ENCODE measurements at places on chromosomes 11 and 22.

DNA sequence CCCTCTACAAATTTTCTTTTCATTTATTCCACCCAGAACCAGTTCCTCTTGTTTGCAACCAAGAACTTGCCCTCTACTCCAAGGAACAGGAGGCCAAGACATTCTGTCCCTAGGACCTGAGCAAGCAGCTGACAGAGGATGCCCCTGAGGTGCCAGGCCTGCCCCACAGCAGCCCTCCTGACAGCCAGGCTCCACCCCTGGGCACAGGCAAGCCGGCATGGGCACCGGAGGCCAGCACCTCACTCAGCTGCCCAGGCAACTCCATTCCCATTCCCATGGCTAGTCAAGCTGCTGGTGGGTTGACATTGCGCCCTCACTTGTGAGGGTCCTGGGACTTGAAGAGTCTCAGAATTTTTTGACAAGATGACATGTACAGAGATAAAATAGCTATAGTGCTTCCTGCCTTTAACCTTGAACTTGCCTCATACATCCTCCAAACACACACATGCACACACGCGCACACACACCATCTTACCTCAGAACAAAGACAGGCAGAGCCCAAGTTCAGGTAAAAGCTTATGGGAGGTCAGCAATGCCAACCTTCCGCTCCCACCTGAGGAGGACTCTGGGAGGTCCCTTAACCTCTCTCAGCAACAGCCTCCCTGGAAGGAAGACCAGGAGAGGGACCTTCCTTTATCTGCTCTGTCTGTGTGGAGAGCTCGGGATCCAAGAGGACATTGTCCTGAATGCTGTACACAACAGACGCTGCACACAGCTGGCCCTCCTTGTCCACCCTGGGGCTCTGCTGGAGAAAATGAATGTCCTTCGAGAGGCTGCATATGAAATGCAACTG, 620.9 kb upstream of the CADM1 start:
- DNase-seq: no peak

DNA sequence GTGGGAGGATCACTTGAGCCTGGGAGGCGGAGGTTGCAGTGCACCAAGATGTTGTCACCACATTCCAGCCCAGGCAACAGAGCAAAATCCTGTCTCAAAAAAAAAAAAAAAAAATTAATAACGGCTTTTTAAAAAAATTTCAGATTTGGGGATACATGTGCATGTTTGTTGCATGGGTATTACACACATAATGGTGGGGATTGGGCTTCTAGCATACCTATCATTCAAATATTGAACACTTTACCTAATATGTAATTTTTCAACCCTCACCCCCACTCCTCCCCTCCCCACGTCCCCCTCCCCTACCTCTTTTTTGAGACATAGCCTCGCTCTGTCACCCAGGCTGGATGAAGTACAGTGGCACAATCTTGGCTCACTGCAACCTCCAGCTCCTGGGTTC, 40.1 kb downstream of the ABTB2 start:
- DNase-seq: no peak

DNA sequence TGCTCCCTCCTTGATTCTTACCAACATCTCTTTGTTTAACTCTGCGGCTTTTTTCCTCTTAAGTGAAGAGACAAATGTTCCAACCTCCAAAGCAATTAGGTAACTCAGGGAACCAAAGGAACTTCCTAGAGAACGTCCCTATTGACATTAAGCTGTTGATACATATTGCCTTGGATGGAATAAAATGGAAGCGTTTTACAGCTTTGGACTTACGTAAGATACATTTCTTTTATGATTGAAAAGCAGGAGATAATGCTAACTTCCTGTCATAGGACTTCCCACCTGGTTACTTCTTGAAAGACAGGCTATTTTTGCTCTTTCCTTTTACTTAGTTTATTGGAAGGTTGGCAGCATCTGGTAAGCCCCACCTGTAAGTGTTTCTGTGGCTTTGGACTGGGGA, 245.7 kb upstream of the CTSC start:
- no peak for DNase-seq

- DNase-seq: no peak
These were observed 1149.1 kb upstream of the RAG2 start for GRCh38 chr11:37747121-37747520.

- peak; percentile 48 for DNase-seq
These were observed 757 bp upstream of the HINFP start for GRCh38 chr11:119120639-119121007.

DNA sequence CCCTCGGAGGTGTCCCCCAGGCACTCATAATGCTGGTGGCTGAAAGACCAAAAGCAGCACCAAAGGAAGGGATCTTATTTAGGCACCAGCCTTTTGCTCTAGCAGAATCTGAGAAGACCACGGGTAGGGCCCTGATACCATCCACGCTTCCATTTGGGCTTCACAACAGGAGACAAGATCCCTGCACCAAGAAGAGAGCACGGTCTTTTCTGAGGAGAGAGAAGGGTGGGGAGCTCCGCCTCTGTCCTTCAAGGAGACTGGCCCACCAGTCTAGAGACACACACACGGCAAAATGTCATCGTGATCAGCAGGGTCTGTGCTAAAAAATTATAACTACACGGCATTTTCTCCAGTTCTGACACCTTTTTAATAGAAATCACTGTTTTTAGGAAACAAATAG, 9.8 kb downstream of the LARGE2 start:
- DNase-seq: no peak

GRCh38 chr11:15845261-15845660, 511.1 kb downstream of the SOX6 start:
- no peak for DNase-seq

DNA sequence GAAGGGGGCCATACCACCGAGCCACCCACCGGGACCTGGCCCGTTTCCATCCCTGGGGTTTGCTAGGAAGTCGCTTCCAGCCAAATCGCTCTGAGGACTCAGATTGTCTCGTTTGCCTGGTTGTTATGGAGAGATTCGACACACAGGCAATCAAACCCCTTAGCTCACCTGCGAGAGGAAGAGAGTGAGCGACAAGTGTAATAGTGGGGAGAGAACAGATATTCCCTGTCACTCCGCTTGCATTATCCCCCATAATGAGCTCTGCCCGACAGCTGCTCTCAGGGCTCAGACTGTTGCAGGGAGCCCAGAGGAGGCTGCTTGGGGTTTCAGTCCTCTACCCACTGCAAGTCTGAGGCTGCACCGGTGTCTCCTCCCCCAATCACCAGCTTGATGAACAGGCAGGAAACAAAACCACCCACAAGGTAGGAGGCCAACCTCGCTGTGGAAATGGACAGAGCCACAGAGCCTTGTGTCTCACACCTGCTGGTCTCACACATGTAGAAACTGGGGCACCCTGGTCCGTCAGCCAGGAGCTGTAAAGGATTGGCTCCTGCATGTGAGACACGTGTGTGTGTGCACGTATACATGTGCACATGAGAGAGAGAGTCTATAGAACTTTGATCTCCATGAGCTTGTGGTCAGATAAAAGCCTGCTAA, 351.1 kb downstream of the BUD13 start:
- DNase-seq: no peak

- no peak for DNase-seq
These were observed 8.1 kb upstream of the SLC35E4 start for GRCh38 chr22:30627471-30627870.

- peak; percentile 45 for DNase-seq
These were observed 34.1 kb downstream of the SERGEF start for GRCh38 chr11:17978553-17979287.

- DNase-seq: no peak
These were observed 53.5 kb upstream of the MYEOV start for GRCh38 chr11:69240332-69241074.

DNA sequence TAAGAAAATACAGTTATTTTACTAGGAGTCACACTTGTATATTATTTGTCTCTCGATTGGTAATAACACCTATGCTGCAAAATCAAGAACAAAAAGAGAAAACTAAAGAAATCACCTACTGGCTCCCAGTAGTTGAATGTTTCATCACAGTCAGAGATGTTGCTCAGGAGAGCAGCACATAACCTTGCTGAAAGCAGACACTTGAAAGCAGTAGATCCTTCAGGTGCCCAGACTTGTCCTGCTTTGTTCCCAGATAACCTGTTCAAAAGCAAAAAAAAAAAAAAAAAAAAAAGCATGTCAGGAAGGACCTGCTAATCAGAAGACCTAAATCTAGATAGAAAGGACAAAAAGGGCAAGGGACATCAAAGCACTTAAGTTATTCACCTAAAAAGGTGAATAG, 1.3 kb downstream of the ALG9 start:
- DNase-seq: no peak

GRCh38 chr11:128624269-128625175, 37.2 kb upstream of the ETS1 start:
- no peak for DNase-seq

GRCh38 chr11:134048028-134048427, 20.8 kb upstream of the JAM3 start:
- DNase-seq: peak; percentile 13

DNA sequence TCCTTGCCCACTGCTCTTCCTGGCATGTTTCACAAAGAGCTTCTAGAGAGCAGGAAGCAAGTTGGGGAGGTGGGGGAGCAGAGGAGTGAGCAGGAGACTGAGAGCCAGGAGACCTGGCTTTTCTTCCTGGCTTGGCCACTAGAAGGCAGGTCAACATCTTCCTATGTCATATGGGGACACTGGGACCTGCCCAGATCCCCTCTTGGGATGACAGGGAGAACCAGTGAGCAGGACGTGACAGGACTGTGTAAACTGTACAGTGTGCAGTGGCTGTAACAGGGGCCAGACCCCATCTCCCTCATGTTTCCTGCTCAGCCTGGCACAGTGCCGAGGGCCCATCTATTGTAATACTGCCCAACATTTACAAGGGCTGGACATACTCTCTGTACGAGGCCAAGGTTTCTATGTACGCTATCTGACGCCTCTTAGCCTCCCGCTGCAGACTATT, 29.4 kb downstream of the GDPD5 start:
- DNase-seq: no peak

GRCh38 chr11:89521294-89521693, 30.1 kb upstream of the NOX4 start:
- no peak for DNase-seq

DNA sequence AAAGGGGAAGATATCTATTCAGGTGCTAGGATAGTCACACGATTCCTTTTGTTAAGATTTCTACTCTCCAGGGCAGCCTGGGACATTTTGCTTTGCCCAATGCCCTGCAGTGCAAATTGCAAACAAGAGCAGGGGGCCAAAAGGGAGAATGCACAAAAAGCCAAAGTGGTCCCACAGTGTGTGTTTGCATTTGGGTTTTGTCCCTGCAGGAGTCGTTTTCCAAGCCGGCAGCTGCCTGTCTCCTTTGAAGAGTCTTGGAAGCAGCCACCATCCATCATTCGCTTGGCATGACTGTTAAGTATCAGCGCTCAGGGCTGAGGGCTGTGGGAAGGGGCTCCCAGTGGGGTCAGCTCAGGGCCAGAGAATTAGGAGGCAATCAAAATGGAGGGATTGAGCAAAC, 184.7 kb downstream of the MIAT start:
- no peak for DNase-seq

- peak; percentile 83 for DNase-seq
These were observed 16.4 kb upstream of the FGF4 start for GRCh38 chr11:69791276-69792180.

GRCh38 chr11:122071709-122072202, 44.3 kb downstream of the BLID start:
- DNase-seq: peak; percentile 23

- DNase-seq: no peak
These were observed 20.7 kb downstream of the ADAMTS15 start for GRCh38 chr11:130469181-130469580.

DNA sequence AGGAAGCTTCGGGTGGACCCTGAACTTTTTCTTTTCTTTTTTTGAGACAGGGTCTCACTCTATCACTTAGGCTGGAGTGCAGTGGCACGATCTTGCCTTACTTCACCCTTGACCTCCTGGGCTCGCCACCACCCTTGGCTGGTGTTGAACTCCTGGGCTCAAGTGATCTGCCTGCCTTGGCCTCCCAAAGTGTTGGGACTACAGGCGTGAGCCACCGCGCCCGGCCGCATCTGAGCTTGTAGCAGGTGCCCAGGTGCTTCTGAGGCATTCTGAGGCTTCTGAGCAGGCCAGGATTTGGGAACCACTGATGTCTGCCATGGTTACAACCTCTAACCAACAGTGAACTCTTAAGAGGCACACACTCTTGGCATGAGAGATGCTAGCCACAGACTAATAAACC, 5.1 kb downstream of the USP35 start:
- no peak for DNase-seq

DNA sequence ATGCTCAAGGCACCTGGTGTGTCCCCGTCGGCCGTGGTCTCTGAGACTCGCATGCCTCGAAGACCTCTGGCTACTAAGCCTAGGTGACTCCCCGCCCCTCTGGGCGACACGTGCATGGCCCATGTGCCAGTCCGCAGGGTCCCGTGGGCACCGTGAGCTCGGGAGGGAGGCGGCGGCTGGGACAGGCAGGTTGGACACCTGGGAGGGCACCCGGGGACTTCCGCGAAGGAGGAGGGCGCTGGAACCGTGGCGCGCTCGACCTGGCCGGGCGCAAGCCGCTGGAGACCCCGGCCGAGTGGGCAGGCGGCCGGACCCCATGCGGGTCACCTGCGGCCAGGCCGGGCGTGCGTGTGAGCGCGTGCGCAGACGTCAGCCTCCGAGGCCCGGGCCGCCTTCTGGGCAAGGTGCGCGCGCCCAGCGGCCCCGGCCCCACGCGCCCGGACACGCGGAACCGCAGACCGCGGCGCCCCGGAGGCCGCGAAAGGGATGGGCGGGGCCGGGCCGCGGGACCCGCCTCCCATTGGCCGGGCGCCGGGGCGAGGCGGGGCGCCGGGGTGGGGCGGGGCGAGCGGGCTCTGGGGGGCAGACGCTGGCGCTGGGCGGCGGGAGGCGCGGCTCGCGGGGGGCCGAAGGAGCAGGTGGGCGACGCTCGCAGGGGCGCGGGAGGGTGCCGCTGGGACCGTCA, 579 bp upstream of the RASD2 start:
- no peak for DNase-seq

GRCh38 chr11:59255281-59255680, 42.6 kb upstream of the MPEG1 start:
- DNase-seq: no peak

GRCh38 chr11:64124147-64124546, 41.8 kb downstream of the MACROD1 start:
- DNase-seq: no peak

GRCh38 chr11:15558513-15559181, 443.9 kb downstream of the INSC start:
- no peak for DNase-seq

GRCh38 chr11:2190657-2191471, 19.2 kb upstream of the TH start:
- no peak for DNase-seq

- DNase-seq: no peak
These were observed 82.1 kb downstream of the ARHGAP42 start for GRCh38 chr11:100769165-100769564.

DNA sequence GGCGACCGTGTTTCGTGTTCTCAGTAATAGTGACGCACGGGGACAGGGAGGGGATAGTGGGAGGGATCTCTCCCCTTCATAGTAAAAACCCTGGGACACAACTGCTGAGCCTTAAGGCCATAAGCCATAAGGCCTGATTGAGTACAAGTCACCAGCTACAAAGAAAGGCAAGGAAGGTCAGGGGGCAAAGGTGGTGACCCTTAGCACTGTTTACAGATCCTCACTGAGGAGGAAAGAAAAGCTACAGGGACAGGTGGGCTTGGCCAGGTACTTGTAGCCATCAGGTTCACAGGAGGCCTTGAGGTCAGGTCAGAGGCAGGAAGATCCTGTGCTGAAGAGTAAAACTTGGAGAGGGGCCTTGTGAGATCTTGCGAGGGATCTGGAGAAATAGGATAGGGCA, 15.1 kb upstream of the AMPD3 start:
- DNase-seq: no peak

GRCh38 chr11:9265211-9266131, at the start of gene DENND5A:
Gene DENND5A, minus strand, starts transcription at chr11:9265350. Its CDS starts 281 bp downstream, at chr11:9265069.
- DNase-seq: peak; percentile 92

GRCh38 chr11:97746818-97747217, 1273.9 kb upstream of the CNTN5 start:
- no peak for DNase-seq
